ENCODE measurements at places on chromosomes 16 and 17. TPM values are rescaled to one million over a fixed set of nuclear protein-coding genes. Genes with fewer than 3 reads are reported as not detected.

The FBXW10B gene
- 0.42 TPM for total RNA-seq

The ABCC12 gene
- not detected for total RNA-seq

The CCL2 gene
- total RNA-seq = not detected

The PYDC1 gene
- not detected for total RNA-seq

The CORO6 gene
- 1.3 TPM for total RNA-seq

The TAT gene
- not detected for total RNA-seq

The PRSS36 gene
- not detected for total RNA-seq

The ZFPM1 gene
- total RNA-seq = 3.0 TPM

The TMC6 gene
- total RNA-seq = 38.6 TPM

The SCNN1B gene
- total RNA-seq = 2.7 TPM

The PHKB gene
- 46.3 TPM for total RNA-seq

The VTN gene
- not detected for total RNA-seq

The PRSS22 gene
- total RNA-seq = 23.4 TPM

The EFCAB5 gene
- not detected for total RNA-seq

The ABCA9 gene
- total RNA-seq = not detected

The NDUFB10 gene
- total RNA-seq = 343 TPM

The DNASE1L2 gene
- total RNA-seq = 0.21 TPM

The DHRS7B gene
- 16.2 TPM for total RNA-seq

The CLEC3A gene
- not detected for total RNA-seq

The TEKT5 gene
- total RNA-seq = not detected

The SLFN11 gene
- total RNA-seq = 3.6 TPM

The CBLN1 gene
- total RNA-seq = not detected

The CCDC47 gene
- 26.6 TPM for total RNA-seq

The SMTNL2 gene
- total RNA-seq = not detected

The GNG13 gene
- total RNA-seq = not detected

The TRPV2 gene
- 2.9 TPM for total RNA-seq

The MYO15B gene
- total RNA-seq = 0.65 TPM

The TSC2 gene
- total RNA-seq = 35.0 TPM

The CENPN gene
- total RNA-seq = 26.9 TPM

The FSCN2 gene
- total RNA-seq = 0.14 TPM

The SNRNP25 gene
- 44.4 TPM for total RNA-seq

The LGALS3BP gene
- total RNA-seq = 265 TPM

The MEOX1 gene
- 0.28 TPM for total RNA-seq

The SLC5A10 gene
- 0.05 TPM for total RNA-seq

The KRTAP16-1 gene
- total RNA-seq = not detected

The MARVELD3 gene
- 18.1 TPM for total RNA-seq

The SLC4A1 gene
- not detected for total RNA-seq

The HBA2 gene
- total RNA-seq = not detected

The ALDH3A1 gene
- total RNA-seq = 62.1 TPM

The SOST gene
- total RNA-seq = not detected

The GRB2 gene
- 120 TPM for total RNA-seq

The HOXB8 gene
- total RNA-seq = not detected

The TBX2 gene
- 1.4 TPM for total RNA-seq

The ZG16B gene
- 3.0 TPM for total RNA-seq

The EVI2B gene
- total RNA-seq = 0.14 TPM

Measured in airway epithelial cell (primary cell).